ENCODE measurements at places on chromosomes 1 and 21. TPM values are rescaled to one million over a fixed set of nuclear protein-coding genes. Genes with fewer than 3 reads are reported as not detected.
A peak's percentile ranks its signal among the peaks of the same experiment; 100 is the strongest.

GRCh38 chr21:36877741-36878140 lies 88.7 kb downstream of the HLCS start:
- H3K27me3 ChIP-seq: no peaks in the 10 kb centered on the region
- no peak overlapping the region for H3K27ac ChIP-seq
- H3K4me1 ChIP-seq: no peaks in the 10 kb centered on the region
- H3K4me3 ChIP-seq: no peak overlapping the region
- DNase-seq: no peak

GRCh38 chr1:171446386-171446785 lies 38.9 kb upstream of the PRRC2C start:
- no peak for DNase-seq
- H3K4me1 ChIP-seq: no peaks in the 10 kb centered on the region
- H3K27me3 ChIP-seq: peaks cover 2% of the 10 kb centered on the region
- H3K4me3 ChIP-seq: no peak overlapping the region
- no peak overlapping the region for H3K27ac ChIP-seq

DNA sequence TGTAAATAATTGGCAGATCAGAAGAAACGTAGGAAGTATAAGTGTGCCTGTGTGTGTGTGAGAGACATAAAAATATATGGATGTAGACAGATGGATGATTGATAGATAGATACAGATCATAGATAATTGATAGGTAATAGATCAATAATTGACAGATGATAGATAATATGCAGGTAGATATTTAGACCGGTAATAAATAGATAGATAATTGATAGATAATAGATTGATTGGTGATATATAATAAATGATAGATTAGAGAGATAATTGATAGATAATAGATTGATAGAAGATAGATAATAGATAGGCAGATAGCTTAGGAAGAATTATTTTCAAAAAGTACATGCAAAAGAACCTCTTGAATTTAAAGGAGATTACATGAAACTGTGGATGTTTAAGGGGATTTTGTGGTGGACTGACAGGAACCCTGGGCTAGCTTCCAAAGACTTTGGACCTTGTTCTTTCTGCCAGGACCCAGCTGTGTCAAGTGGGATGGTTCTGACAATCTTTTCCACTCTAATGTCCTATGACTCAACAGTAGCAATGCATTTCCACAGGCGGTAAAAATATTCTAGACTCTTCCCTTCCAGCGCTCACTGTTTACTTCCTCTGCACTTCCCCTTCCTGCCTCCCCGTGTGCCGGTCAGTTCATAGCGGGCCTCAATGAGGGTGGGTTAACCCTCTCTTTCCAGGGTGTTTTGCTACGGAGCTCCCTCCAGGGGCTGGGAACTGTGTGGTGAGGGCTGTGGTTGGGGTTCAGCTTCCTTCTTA lies 39.4 kb downstream of the KCNJ15 start:
- peak overlapping the region; percentile 68 for H3K27ac ChIP-seq
- H3K4me3 ChIP-seq: no peak overlapping the region
- H3K36me3 ChIP-seq: no peaks in the 10 kb centered on the region

DNA sequence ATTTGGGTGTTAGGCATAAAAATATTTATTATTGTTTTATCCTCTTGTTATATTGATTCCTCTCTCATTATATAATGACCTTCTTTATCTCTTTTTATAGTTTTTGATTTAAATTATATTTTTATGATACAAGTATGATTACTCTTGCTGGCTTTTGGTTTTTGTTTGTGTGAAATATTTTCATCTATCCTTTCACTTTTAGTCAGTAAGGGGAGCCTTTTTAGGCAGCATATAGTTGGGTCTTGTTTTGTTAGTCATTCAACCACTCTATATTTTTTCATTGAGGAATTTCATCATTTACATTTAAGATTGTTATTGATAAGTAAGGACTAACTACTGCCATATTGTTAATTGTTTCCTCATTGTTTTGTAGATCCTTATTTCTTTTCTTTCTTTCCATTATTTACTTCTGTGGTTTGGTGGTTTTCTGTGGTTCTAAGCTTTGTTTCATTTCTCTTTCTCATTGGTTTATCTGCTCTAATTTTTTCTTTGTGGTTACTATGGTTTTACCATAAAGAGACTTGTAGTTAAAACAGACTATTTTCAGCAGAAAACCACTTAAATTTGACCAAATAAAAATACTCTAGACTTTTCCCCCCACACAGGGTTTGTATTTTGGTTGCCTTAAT lies 593.1 kb downstream of the NUF2 start:
- DNase-seq: no peak
- H3K4me1 ChIP-seq: no peaks in the 10 kb centered on the region
- H3K27me3 ChIP-seq: no peaks in the 10 kb centered on the region

DNA sequence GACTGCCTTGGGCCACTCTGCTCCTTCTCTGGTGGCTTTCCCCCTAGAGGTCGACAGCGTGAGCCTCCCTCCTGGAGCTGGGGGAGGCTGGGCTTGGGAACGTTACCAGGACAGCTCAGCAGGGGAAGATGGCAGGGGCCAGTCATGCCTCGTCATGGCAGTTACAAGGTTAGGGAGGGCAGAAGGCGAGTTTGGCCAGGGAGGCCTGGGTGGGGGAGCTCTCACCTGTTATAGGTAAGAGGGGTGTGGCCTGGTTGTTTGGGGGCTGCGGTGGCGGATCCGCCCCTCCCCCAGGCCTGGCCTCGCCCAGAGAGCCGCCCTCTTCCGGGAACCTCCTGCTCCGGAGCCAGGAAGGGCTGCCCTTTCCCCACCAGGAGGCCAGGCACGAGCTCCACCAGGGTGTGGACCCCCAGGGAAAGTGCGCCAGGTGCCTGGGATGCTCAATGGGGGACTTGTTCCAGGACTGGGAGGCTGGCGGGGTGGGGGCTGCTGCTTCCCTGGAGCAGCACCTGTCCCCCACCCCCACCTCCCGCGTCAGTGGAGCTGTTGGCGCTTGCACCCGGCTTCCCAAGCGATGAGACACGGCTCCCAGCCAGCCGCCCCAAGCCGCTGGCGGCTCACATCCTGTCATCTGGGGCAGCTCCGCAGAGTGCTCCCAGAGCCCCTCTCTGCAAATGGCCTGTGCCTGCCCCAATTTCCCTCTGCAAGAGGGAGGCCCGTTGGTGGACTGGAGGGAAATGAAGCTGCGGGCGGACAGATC lies 23.6 kb upstream of the PKP1 start:
- DNase-seq: no peak
- H3K4me3 ChIP-seq: no peak overlapping the region
- peaks cover 18% of the 10 kb centered on the region for H3K27me3 ChIP-seq
- peaks cover 3% of the 10 kb centered on the region for H3K4me1 ChIP-seq
- H3K27ac ChIP-seq: no peak overlapping the region

DNA sequence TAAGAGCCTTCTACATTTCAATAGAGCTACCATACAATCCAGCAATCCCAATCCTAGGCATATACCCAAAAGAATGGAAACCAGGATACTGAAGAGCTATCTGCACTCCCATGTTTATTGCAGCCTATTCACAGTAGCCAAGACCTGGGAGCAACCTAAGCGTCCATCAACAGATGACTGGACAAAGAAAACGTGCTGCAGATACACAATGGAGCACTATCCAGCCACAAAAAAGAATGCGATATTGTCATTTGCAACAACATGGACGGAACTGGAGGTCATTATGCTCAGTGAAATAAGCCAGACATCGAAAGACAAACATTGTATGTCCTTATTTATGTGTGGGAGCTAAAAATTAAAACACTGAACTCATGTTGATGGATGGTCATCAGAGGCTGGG lies 115.3 kb downstream of the HLCS start:
- H3K4me3 ChIP-seq: no peak overlapping the region
- H3K27me3 ChIP-seq: no peaks in the 10 kb centered on the region
- no peak for DNase-seq
- H3K36me3 ChIP-seq: no peaks in the 10 kb centered on the region

DNA sequence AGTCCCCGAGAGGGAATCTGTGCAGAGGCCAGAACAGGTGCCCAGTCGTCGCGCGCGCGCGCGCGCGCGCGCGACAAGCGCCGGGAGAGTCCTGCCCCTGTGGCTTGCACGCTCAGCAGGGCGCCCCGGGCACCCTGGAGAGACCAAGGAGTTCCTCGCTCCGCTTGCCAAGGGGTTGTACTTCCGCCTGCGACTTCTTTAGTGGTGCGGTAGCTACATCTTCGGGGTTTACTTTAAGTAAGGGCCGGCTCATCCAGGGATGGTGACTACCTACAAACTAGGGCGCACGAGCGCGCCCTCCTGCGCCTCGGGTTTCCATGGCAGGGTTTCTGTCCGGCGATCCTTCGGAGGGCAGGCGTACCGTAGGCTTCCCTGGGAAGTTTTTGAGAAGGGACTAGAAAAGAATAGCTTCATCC lies 1.4 kb downstream of the LHX4 start:
- H3K4me3 ChIP-seq: peak overlapping the region; percentile 62
- DNase-seq: peak; percentile 51
- peaks cover 62% of the 10 kb centered on the region for H3K27me3 ChIP-seq
- H3K36me3 ChIP-seq: no peaks in the 10 kb centered on the region

DNA sequence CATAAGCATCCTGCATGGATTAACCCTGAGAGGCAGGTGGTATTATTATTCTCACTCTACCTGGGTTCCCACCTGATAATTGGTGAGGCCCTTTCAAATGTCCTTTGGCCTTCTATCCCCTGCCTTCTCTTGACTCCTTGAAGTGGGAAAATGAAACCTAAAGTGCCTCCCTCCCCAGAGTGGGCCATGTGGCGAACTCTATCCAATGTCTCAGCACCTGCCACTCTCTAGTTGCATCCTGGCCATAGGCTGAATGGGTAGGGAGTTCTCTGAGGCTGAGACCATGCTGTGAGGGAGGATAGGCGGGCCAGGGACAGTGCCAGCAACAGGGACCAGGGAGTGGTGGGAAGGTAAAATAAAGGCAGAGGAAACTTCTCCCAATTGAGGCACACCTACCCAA lies 35.3 kb downstream of the ELF3 start:
- DNase-seq: no peak
- peaks cover 2% of the 10 kb centered on the region for H3K4me1 ChIP-seq
- no peaks in the 10 kb centered on the region for H3K36me3 ChIP-seq

The CLCA1 gene
- not detected for total RNA-seq

The LCE1C gene
- not detected for total RNA-seq
